ENCODE measurements at places on chromosomes 6 and 20. TPM values are rescaled to one million over a fixed set of nuclear protein-coding genes. Genes with fewer than 3 reads are reported as not detected.

DNA sequence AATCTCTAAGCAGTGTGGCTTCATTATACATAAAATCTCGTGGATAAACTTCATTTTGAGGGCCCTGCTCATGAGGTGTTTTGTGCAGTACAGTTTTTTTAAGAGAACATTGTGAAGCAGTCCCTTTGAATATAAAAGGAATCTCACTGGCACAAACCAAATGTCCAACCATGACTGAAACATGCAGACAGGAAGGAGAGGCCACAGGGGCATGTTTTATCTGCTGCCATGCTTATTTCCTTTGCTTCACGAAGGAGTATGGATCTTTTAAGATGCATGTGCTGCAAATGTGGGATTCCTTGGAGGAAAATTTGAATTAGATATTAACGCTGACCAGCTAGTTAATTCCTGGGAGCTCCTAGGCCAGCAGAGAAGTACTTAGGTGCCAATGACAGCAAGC is 192.3 kb downstream of the DST start:
- no peak for DNase-seq

- DNase-seq = no peak
Observed at GRCh38 chr6:4105980-4106536, 27.1 kb upstream of the FAM217A start.

DNA sequence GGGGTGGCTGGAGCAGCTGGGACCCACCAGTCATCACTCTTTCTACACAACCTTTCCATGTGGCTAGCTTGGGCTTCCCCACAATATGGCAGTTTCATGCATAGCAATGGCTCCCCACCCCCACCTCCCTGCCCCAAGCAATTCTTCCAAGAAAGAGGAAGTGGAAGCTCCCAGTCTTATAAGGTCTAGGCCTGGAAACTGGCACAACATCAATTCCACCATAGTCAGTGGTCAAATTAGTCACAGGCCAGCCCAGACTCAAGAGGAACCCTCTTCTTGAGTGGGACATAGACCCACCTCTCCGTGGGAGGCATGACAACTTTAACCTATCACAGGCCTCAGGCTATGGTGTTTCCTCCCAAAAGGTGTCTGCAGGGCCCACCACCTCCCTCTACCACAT is 17.7 kb downstream of the TGM6 start:
- DNase-seq = no peak

DNA sequence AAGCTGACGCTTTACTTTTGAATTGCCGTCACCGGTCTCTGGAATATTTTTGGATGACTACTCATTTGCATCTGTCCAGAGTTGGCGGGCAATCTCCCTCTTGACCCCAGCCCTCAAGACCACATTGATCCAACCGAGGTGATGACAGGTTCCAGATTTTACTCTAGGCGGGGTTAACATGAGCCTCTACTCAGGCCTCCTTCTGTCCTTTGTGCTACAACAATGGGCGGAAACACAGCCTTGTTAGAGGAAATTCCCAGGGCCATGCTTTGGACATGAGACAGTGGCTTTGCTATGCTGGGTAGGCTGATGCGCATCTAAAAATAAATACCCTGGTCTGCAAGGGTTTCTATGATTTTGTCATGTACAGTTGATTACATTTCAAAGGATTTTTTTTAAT is 27.0 kb upstream of the ADGRF5 start:
- no peak for DNase-seq

DNA sequence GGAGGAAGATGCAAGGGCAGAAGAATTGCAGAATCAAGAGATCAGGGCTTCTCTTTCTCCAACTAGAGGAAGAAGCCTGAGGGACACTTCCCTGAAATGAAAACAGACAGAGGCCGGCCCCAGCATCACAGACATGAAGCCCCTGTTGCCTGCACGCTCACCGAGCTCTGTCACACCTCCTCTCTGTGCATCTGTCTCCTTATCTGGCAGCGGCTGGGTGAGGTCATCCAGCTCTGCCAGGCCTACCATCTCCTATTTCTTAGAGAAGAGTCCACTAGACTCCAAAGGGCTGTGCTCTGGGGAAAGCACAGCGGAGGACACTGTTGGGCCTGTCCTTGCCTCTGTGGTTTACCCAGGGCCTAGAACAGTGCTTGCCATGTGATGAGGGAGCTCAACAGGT is 71.9 kb upstream of the MLN start:
- DNase-seq = no peak

GRCh38 chr20:60586269-60587050 is 628.2 kb downstream of the CDH26 start:
- no peak for DNase-seq

DNA sequence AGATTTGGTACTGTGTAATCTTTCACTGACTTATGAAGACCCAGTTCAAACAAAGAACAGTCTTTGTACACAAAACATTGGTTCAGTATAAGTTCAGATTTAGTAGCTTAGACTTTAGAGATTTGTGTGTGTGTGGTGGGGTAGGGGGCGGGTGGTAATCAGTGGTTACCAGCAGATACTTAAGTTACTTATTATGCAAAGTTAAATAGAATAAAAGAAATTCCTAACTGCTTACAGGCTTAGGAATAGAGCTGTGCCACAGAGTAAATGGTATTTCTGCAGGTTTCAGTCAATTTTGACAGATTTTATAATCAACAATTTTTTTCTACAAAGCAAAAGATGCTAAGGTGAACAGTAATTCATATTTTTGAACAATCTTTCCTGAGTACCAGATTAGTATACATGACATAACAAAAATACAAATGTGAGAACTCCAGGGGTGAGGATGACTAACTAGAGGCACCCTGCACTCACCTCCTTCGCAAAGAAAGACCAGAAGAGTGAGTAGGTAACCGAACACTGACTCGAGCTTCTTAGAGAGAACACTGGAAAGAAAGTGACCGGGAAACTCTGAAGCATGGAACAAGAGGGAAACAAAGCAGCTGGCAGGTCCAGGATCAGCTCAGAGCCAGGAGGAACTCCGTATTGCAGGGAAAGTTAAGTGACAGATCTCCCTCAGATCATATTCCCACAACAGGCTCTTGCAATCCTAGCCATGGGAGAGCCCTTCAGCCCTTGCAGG is 560.6 kb downstream of the COL12A1 start:
- DNase-seq = no peak

- no peak for DNase-seq
Observed at GRCh38 chr6:154414021-154414813, 57.6 kb upstream of the IPCEF1 start.

- no peak for DNase-seq
Observed at GRCh38 chr20:54477191-54477955, 2.0 kb downstream of the DOK5 start.

DNA sequence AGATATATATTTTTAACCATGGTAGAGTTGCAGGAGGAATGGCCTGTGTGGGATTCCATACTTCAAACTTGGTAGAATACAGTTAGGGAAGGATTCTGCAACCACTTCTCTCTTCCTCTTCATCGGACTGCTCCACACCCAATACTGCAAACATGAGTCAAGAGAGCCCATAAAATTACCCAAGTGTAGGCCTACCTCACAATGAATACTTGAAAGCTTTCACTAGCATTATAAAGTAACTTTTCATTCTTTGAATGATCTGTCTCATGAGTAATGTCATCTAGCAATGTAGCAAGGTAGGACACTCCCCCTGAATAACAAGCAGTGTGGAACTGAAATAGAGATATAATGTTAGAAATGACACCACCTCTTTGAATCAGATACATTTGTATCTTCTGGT is 79.4 kb downstream of the FOXC1 start:
- DNase-seq = no peak

GRCh38 chr20:4091490-4092479 is 76.4 kb upstream of the RNF24 start:
- no peak for DNase-seq

DNA sequence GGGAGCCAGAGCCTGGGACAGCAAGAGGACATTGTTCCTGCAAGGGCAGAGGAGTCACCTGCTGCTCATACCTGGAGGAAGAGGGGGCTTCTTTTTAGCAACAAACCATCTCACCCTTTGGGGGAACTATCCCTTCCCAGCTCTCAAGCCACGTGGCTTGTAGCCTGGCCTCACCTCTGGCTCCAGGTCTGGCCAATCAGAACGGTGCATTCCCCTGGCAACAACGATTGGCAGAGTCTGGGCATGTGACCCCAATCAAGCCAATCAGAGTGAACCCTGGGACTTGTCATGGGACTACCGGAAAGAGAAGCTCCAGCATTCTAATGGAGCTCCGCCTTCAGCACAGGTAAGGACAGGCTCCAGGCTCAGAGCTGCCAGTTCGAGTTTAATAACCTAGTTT is 33.6 kb downstream of the KCNB1 start:
- DNase-seq = peak; percentile 39

- no peak for DNase-seq
Observed at GRCh38 chr6:150293423-150294173, 75.2 kb upstream of the IYD start.

DNA sequence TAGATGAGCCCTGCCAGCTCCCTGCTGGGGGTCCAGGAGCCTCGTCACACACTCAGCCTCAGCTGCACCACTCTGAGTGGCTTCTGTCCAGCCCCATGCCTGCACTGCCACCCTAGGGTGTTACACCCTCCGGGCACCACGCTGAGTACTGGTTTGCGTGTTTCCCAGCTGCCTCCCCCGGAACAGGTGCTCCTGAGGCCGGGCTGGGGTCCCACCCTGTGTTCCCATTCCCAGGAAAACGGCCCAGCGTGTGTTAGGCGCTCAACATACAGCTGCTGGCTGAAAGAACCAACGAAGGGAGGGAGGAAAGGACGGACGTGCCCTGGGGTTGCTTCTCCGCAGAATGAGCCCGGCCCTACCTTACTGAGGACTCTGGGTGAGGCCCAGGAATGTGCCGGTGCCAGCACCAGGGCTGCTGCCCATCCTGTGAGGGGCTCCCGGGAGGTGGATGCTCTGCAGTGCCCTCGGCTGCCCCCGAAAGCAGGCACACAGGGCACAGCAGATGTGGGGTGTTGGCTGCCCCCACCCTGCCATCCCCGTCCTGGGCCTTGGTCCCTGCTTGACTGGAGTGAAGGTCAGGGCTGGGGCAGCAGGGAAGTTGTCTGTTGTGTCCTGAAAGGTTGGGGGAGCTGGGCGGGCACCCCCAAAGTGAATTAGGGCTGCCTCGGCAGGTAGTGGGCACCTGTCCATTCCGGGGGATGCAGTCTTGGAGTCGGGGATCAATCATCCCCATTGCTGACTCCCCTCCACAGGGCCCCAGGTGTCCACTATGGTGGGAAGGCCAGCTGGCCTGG is 16.3 kb downstream of the LAMA5 start:
- DNase-seq = no peak

DNA sequence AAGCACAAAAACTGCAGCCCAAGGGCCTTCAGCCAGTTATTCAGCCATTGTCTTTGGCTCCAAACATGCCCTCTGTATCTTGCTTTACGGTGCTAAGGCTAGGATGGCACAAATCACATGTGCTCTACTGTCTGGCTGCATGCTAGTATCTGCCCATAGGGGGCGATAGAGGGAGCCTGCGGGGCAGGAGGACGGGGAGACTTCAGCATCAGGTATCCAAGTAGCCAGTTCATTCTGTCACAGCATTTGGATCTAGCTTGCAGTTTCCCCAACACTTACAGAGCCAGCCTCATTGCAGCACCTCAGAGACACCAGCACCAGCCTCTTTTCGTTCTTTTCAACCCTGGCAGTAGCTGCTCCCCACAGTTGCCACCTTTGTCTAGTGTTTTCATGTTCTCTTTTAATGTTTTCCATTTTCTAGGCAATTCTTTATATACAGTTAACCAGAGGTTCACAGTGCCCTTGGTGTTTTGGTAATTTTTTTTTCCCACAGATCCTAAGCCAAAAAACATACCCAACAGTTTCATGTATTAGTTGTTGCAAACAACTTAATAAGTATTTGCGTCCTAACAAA is 705.9 kb downstream of the PTPRT start:
- DNase-seq = no peak

- DNase-seq = no peak
Observed at GRCh38 chr6:53439556-53439955, 90.8 kb upstream of the ELOVL5 start.

DNA sequence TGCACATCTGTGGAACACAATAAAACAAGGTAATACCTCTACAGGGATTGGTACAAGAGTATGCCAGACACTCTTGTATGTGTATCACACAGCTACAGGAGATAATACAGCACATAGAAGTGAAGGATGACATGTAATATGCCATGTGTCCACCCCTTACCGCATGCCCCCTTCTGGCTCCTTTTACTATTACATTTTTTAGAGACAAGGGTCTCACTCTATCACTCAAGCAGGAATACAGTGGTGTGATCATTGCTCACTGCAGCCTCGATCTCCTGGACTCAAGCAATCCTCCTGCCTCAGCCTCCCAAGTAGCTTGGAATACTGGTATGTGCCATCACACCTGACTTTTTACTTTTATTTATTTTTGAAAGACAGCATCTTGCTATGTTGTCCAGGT is 4.2 kb upstream of the NCR3 start:
- no peak for DNase-seq

NELFCD gene
- 44.6 TPM for total RNA-seq

SIRPB1 gene
- 1.1 TPM for total RNA-seq

SLC25A27 gene
- total RNA-seq = 39.7 TPM

RING1 gene
- 18.1 TPM for total RNA-seq

Data from sigmoid colon (tissue), 7 donors.